NCI-H460 (cell line): ENCODE measurements at places on chromosomes 5 and 9. TPM values are rescaled to one million over a fixed set of nuclear protein-coding genes. Genes with fewer than 3 reads are reported as not detected.

The GRIN3A gene
- total RNA-seq, result not detected in 2 replicates

The ADCY2 gene
- total RNA-seq, result not detected in 2 replicates

The RXRA gene
- total RNA-seq, result 29.3 and 30.5 TPM in 2 replicates

The STK32A gene
- 0.32 and 0.43 TPM in 2 replicates for total RNA-seq

The DEPDC1B gene
- total RNA-seq, result 38.4 and 39.4 TPM in 2 replicates

The SPATA31D3 gene
- not detected in 2 replicates for total RNA-seq

The PCDHGA12 gene
- 0.20 and 0.42 TPM in 2 replicates for total RNA-seq

The SRD5A1 gene
- total RNA-seq, result 21.4 and 21.6 TPM in 2 replicates

The SERF1A gene
- total RNA-seq, result 7.8 and 9.3 TPM in 2 replicates

DNA sequence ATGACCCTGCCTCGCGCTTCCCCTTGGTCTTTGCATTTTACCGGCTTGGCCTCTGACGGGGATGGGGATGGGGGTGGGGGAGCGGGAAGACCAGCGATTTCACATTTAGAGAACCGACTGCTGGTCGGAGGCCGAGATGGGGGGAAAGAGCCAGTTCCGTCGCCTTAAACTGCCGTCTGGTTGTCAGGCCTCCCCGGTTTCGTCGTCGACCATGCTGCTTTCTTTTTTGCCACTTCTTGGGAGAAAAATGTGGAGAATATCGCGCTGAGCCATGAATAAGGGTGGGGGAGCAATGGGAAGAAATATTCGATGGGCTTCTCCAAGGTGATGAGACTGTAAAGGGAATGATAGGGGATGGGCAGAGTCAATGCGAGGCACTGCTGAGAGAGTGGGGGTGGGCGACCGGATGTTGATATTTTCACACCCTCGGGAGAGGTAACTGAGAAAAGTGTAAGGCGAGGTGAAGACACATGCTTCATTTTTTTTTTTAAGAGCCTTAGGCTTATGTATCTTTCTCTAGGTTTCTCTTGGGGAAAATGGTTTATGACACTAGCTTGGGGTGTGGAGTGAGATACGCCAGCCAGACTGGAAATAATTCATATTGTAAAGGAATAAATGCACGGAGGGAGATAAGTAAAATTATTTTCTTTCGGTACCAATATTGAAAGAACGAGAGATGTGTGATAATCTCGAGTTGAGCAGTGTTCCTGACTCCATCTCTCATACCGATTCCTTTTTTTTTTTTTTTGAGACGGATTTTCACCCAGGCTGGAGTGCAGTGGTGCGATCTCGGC, 1.1 kb downstream of the KIF2A start:
- DNase-seq, result peak; percentile 11

DNA sequence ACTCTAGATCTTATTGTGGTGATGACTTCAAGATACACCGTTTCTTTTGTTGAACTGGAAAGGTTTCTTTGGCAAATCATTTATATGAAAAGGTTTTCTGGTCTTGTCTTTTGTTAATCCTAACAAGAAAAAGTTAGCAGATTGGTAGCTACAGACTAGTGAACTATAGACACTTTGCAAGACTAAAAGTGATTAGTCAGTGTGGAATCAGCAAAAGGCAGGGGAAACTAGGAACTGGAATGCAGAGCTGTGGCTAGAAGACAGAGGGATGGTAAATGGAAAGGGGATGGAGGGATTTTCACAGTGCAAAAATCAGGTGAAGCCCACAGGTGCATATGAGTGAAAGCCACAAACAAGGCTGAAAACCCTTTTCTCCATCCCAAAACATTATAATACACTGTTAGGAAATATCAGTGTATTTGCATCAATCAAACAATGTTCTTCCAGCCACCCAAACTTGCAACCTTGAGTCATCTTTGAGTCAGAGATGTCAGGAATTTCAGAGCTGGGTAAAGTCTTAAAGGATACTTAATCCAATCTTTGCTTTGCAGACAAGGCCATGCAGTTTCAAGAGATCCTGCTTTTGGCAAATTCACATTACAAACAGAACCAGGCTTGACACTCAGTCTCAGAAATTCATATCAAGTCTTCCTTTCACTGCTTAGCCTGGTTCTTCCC, 52.7 kb downstream of the PLK2 start:
- DNase-seq, result peak; percentile 43

- DNase-seq, result no peak
Observed at GRCh38 chr5:135364421-135365262, 34.4 kb downstream of the MACROH2A1 start.

GRCh38 chr5:131538177-131538593, 96.8 kb downstream of the RAPGEF6 start:
- peak; percentile 27 for DNase-seq

DNA sequence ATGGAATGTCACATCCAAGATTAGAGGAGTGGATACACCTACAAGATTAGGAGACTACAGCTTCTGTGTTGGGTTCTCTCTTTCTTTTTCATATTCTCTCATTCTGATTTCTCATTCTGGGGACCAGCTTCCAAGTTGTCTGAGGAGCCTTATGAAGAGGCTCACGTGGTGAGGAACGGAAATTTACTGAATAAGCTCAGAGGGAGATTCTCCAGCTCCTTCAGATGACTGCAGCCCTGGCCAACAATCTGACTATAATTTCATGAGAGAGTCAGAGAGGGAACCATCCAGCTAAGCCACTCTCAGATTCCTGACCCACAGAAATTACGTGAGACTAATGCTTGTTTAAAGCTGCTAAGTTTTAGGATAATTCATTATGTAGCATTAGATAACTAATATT, 27.1 kb upstream of the TENT2 start:
- no peak for DNase-seq

GRCh38 chr5:61334868-61335615, 3.0 kb downstream of the ZSWIM6 start:
- DNase-seq, result no peak

DNA sequence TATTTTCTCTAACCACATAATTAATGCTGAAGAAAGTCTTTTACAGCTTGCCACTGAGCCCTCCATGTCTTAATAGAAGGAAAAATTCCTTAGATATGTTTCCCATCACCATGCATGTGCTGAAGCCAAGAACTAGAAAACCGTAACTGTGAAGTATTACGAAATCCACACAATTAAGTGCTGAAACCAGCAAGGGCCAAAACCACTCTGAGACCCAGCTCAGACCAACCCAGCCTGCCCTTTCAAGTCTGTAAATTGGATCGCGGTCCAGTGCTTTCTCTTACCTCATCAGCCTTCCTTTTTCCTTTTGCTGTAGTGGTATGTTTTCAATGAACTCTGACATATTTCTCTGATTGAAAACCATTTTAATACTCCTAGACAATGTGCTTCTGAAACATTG, 26.3 kb downstream of the SEMA5A start:
- DNase-seq, result no peak

DNA sequence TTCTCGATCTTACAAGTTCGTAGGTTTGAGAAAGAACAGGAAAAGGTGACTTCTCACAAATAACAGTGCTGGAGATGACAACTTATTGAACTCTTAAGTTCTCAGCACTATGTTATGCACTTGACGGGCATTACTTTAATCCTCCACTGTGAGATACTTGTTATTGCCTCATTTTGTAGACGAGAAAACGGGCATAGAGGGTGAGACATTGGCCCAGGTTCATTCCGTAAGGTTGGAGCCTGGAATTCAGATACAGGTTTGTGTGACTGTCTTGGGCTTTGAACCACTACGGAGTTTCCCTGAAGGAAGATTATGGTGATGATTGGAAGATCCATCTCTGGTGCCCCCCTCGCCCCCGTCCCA, 657 bp downstream of the MAT2B start:
- no peak for DNase-seq

- no peak for DNase-seq
Observed at GRCh38 chr5:66945389-66946349, 250.9 kb downstream of the CD180 start.

DNA sequence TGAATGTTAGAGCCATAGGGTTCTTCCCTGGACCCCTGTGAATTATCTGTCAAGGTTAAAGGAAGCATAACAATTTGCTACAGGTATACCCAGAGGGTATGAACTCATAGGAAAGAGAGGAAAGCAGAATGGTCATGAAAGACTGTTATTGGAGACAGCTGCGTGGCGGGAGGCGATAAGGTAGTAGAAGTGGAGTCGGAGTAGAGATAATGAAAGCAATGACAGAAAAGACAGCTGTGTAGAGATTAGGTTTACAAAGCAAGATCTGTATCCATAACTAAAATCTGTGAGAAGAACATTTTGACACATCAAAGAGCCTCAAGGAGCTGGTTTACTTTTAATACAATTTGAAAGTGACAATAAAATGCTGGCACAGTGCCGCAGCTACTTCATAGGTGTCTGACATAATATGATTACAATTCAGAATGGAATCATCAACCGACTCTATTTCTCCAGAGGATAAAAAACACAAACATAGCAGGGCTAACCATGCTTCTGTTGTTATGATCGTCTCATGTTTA, 603.9 kb downstream of the CDH12 start:
- no peak for DNase-seq

DNA sequence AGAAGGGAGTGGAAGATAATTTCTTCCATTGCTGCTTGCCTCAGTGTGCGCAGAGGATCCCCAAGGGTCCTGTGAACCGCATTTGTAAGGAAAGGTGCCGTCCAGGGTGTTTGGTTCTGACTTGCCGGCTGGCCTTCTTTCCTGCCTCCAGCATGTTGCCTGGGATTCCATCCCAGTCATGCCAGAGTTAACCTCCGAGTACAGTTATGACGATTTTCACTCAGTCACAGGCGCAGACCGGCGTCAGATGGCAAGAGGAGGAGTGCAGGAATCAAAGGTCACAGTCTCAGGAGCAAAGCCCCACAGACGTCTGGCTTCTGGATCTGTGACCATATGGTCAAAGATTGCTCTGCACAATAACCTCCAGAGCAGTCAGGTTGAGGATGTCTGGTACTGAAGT, 5.9 kb upstream of the GADD45G start:
- DNase-seq, result no peak

GRCh38 chr5:147876626-147877025, 1.9 kb upstream of the SCGB3A2 start:
- DNase-seq, result no peak

DNA sequence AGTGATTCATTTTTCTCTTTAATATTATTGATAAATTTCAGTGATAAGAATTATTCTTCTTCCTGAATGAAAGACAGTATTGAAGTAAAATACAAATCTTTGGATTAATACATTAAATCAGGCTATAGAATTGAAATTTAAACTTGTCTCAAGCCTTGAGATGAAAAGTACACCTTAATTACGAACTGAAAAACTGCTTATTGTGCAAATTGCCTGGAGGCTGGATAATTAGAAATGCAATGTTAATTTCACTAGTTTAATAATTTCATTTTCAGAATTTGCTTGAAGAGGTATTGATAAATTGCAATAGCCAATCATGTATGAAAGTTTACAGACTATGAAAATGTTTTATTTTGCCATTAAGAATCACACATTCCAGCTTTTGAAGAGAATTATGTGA, 11.0 kb upstream of the CCNH start:
- no peak for DNase-seq

DNA sequence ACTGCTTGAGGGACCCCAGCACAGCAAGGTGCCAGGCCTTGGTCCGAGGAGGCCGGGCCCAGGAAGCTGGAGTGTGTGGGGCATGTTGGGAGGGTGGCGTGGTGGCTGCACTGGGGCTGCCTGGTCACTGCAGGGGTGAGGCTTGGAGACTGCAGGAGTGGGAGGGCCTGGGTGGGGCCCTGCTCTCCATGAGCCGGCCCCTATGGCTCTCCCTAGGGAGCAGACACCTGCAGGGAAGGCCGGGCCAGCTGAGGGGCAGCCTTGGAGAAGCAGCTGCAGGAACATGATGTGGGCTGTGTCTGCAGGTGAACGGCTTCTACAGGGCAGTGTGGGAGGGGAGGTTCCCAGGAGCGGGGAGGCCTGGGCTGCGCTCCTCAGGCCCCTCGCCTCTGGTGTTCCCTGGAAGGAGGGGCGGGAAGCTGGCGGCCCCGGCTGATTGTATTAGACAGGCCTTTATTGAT, 41.7 kb upstream of the TMEM250 start:
- no peak for DNase-seq

DNA sequence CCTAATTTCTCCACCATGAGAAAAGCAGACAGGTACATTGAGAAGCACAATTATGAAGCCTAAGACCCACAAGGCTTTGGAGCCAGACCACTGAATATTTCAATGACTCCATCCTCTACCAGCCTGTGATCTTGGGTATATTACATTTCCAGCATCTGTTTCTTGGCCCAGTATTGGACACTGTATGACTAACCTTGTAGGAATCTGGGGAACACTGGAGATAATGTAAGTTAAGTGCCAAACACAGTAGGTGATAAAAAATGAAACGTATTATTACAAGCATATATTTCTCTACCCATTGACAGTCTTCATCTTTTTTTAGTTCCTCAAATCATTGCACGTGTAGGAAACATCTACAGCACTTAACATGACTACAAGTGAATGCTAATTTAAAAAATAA, 28.6 kb upstream of the FEM1C start:
- DNase-seq, result no peak

- DNase-seq, result peak; percentile 80
Observed at GRCh38 chr9:74760031-74760700, 127.6 kb downstream of the TRPM6 start.

- DNase-seq, result no peak
Observed at GRCh38 chr9:69943148-69943806, 100.4 kb upstream of the MAMDC2 start.

GRCh38 chr9:77710316-77710715, 62.2 kb upstream of the GNA14 start:
- DNase-seq, result no peak

DNA sequence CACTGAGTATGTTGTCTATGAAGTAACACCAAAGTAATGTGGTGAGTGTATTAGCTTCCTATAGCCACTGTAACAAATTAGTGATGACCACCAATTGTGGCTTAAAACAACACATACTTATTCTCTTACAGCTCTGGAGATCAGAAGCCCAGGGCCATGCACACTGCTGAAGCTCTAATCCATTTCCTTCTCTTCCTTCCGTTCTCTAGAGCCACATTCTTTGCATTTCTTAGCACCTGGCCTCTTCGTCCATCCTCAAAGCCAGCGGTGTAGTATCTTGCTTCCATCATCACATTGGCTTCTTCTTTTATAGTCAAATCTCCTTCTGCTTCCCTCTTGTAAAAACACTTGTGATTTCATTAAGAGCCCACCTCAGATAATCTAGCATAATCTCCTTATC, 230.3 kb upstream of the RFX3 start:
- DNase-seq, result no peak

- no peak for DNase-seq
Observed at GRCh38 chr5:90530736-90531487, 1.5 kb upstream of the LYSMD3 start.

GRCh38 chr9:86577420-86578333, 223.5 kb upstream of the TUT7 start:
- DNase-seq, result no peak

DNA sequence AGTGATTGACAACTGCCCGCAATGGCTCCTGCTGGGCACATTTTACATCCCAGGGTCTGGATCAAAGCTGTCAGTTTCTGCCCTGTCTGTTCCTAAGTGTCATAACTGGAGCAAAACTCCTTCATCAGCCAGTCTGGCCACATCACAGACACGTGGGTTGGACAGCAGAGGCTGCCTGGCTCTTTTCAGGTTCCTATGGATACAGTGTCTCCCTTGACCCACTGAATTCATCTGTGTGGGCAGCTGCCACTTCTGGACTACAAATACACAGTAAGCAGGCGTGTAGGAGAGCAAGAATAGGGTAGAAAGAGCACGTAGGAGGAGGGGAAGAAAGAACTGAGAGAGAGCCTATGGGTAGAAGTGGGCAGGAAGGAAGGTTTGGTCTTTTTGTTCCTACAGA, 238.0 kb downstream of the ENC1 start:
- no peak for DNase-seq

- DNase-seq, result no peak
Observed at GRCh38 chr9:124462739-124463138, 12.5 kb downstream of the ADGRD2 start.

- no peak for DNase-seq
Observed at GRCh38 chr9:97556721-97557605, 55.5 kb downstream of the TMOD1 start.

GRCh38 chr5:179824745-179825112, 4.0 kb downstream of the SQSTM1 start:
- no peak for DNase-seq
